ENCODE measurements at places on chromosomes 6 and 20. TPM values are rescaled to one million over a fixed set of nuclear protein-coding genes. Genes with fewer than 3 reads are reported as not detected.
A peak's percentile ranks its signal among the peaks of the same experiment; 100 is the strongest.

- H3K4me3 ChIP-seq = no peak overlapping the region
- no peaks in the 10 kb centered on the region for H3K27me3 ChIP-seq
- peaks cover 79% of the 10 kb centered on the region for H3K4me1 ChIP-seq
- DNase-seq = peak; percentile 71
- H3K36me3 ChIP-seq = no peaks in the 10 kb centered on the region
- peak overlapping the region; percentile 54 for H3K27ac ChIP-seq
These were observed 76.6 kb downstream of the SLX4IP start for GRCh38 chr20:10511509-10512251.

- H3K36me3 ChIP-seq = no peaks in the 10 kb centered on the region
- H3K27ac ChIP-seq = no peak overlapping the region
- no peaks in the 10 kb centered on the region for H3K27me3 ChIP-seq
These were observed 146.1 kb downstream of the TFAP2A start for GRCh38 chr6:10268611-10269310.

Gene TOP1
- total RNA-seq = 17.9 TPM

Gene HLA-DPA1
- total RNA-seq = 83.7 TPM

Gene ARHGAP40
- total RNA-seq = not detected

GRCh38 chr20:1831096-1831495 is 64.1 kb upstream of the SIRPA start:
- no peak overlapping the region for H3K27ac ChIP-seq
- H3K4me3 ChIP-seq = no peak overlapping the region
- H3K27me3 ChIP-seq = no peaks in the 10 kb centered on the region
- no peaks in the 10 kb centered on the region for H3K36me3 ChIP-seq
- no peak for DNase-seq
- H3K4me1 ChIP-seq = no peaks in the 10 kb centered on the region

Gene PKIB
- not detected for total RNA-seq

GRCh38 chr6:160110586-160111123 is 11.0 kb upstream of the SLC22A1 start:
- H3K36me3 ChIP-seq = no peaks in the 10 kb centered on the region
- no peak overlapping the region for H3K4me3 ChIP-seq
- H3K27ac ChIP-seq = no peak overlapping the region

Gene SYTL3
- total RNA-seq = 1.3 TPM

- H3K27me3 ChIP-seq = no peaks in the 10 kb centered on the region
- DNase-seq = no peak
- no peak overlapping the region for H3K27ac ChIP-seq
- H3K4me1 ChIP-seq = peaks cover 15% of the 10 kb centered on the region
These were observed 159.5 kb downstream of the JARID2 start for GRCh38 chr6:15405129-15406068.

DNA sequence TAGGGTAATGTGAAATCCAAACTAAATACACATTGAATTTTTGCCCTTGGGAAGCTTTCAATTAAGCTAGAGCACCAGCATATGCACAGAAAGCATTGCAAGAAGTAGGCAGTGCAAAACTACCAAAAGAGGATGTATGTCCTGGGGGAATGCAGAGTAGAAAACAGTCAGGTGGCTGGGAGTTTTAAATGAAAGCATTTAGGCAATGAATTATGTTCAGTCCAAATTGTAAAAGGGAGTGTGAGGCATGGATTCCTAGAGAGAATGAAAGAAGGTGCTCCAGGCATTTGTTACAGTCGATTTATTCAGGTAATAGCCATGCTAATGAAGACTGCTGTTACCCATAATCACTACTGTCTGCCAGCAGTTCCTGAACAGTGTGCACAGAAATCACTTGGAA is 604.1 kb upstream of the POU3F2 start:
- no peak for DNase-seq
- H3K4me3 ChIP-seq = no peak overlapping the region
- no peaks in the 10 kb centered on the region for H3K27me3 ChIP-seq
- H3K27ac ChIP-seq = no peak overlapping the region
- no peaks in the 10 kb centered on the region for H3K4me1 ChIP-seq

- no peak for DNase-seq
- H3K4me3 ChIP-seq = no peak overlapping the region
- no peaks in the 10 kb centered on the region for H3K4me1 ChIP-seq
- H3K27ac ChIP-seq = no peak overlapping the region
- no peaks in the 10 kb centered on the region for H3K27me3 ChIP-seq
- no peaks in the 10 kb centered on the region for H3K36me3 ChIP-seq
These were observed 6.7 kb downstream of the APMAP start for GRCh38 chr20:24985802-24986201.

DNA sequence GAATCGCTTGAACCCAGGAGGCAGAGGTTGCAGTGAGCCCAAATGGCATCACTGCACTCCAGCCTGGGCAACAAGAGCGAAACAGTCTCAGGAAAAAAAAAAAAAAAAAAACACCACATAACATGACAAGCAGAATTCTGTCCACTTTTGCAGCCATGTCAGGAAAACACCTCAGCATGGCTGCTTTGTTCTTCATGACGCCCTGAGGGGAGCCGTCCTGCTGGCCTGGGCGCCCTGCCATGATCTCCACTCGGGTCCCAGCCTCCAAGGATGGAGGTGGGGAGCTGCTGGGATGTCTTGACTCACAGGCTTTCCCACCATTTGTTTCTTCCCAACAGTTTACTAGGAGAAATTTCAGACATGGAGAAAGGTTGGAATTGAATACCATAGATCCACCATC is 42.2 kb downstream of the SNX9 start:
- H3K36me3 ChIP-seq = no peaks in the 10 kb centered on the region
- no peak overlapping the region for H3K27ac ChIP-seq
- no peaks in the 10 kb centered on the region for H3K27me3 ChIP-seq
- no peak for DNase-seq
- H3K4me1 ChIP-seq = peaks cover 19% of the 10 kb centered on the region
